RCC 7860 (cell line): ENCODE measurements at places on chromosomes 6 and 20.
A peak's percentile ranks its signal among the peaks of the same experiment; 100 is the strongest.

DNA sequence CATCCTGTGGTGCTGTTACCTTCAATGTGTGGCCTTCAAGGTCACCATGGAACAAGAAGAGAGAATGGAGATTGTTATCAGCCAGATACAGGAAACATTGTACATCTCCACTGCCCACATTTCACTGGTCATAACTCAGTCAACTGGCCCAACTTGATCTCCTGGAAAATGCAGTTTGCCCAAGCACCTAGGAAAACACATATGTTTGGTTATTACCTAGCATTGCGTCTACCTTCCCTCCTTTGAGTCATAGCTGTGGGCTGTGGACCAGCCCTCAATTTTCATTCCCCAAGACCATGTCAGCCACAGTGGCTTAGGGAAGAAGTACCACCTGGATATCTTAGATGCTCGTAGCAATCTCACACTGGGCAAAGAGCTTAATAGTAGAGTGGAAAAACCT, 513.4 kb downstream of the KIF16B start:
- no peak for DNase-seq

DNA sequence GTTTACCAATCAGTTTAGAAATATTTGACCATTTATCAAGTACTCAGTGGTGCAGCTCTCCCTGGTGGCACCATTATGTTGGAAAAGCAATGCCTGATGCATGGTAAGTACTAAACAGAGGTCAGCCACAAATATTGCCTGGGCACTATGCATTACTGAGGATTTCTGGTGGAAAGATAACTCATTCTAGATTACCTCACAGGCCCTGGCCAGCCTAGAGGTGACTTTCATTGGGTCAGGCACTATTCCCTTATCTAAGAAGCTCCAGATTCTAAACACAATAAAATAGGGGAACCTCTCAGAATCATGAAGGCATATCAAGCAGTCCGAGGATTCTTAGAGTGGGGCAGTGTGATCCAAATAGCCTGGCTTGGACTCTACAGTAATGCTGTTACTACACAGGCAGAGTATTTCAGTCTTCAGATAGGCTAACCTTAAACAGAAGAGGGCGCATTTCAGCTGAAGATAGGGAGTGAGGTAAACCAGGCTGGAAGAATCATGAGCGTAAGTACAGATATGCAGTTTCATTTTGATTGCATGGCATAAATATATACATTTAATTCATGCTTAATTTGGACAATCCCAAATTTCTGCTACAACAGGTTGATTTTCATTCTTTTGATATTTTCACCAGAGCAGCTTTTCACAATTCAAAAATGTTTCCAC, 12.1 kb downstream of the LGSN start:
- DNase-seq: peak; percentile 38

GRCh38 chr6:161736326-161736725, 462.5 kb upstream of the AGPAT4 start:
- no peak for DNase-seq

DNA sequence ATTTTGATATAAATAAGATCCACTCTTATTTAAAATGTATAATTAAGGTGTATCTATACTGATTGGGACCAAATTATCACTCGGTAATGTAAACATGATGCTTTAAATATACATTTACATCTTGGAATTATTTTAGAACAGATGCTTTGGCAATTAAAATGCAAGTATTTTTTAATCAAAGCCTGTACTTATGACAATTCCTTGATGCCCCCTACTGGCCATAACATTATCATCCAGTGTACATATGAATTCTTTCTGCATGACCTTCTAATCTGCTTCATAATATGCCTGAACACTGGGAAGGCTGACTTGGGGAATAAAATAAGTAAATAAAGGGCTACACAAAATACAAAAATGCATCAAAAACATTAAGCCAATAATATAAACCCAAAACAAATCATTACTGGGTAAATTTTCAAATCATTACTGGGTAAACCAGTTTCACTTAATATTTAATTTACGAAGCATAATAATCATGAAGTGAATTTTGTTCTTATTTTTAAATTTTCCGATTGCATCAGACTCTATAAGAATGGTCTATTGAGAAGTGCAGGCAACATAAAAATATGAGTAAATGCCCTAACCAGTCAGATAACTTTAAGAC, 65.1 kb downstream of the CGA start:
- DNase-seq: no peak
